ENCODE measurements at places on chromosomes 3 and 15. TPM values are rescaled to one million over a fixed set of nuclear protein-coding genes. Genes with fewer than 3 reads are reported as not detected.

Gene ITGB5
- 0.34 TPM for total RNA-seq

DNA sequence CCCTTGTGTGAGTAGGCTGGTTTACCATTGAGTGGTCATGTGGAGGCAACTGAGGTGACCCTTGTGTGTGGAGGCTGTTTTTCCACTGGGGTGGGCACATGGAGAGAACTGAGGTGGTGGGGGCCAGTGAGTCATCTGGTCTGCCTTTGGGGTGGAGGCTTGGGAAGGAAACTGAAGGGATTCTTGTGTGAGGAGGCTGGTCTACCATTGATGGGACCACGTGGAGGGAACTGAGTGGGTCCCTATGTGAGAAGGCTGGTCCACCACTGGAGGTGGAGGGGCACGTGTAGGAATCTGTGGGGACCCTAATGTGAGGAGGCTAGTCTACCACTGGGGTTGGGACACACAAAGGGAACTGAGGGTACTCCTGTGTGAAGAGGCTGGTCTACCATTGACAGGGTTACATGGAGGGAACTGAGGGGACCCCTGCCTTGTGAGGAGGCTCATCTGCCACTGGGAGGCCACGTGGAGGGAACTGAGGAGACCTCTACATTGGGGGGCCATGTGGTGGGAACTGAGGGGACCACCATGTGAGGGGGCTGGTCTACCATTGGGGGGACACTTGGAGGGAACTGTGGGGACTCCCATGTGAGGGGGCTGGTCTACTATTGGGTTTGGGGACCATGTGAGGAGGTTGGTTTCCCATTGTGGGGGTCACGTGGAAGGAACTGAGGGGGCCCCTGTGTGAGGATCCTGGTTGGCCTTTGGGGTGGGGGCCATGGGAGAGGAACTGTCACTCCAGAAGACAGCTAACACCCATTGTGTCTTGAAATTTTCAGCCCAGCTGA, 164.5 kb downstream of the WNT7A start:
- H3K4me3 ChIP-seq = no peak overlapping the region
- peaks cover 3% of the 10 kb centered on the region for H3K27me3 ChIP-seq
- H3K27ac ChIP-seq = no peak overlapping the region
- DNase-seq = no peak
- no peaks in the 10 kb centered on the region for H3K4me1 ChIP-seq
- peaks cover 3% of the 10 kb centered on the region for H3K36me3 ChIP-seq

DNA sequence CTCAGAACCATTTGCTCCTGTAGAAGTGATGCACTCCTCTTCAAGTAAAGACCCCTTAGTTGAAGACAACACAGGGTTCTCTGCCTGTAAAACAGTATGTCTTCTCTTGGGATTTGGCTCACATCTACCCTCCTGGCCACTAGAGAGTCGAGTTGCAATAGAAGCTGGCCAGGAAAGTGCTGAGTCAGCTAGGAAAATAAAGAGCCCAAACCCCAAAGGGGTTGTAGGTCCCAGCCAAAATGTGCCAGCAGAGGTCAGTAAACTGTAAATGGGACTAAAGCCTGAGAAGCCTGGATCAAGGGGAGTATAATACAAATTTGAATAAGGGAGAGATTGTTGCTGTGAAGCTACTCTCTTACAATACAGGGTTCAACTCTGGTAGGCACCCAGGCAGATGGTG, 37.2 kb upstream of the THBS1 start:
- H3K27ac ChIP-seq = no peak overlapping the region
- DNase-seq = no peak
- peaks cover 3% of the 10 kb centered on the region for H3K4me1 ChIP-seq
- H3K4me3 ChIP-seq = no peak overlapping the region

DNA sequence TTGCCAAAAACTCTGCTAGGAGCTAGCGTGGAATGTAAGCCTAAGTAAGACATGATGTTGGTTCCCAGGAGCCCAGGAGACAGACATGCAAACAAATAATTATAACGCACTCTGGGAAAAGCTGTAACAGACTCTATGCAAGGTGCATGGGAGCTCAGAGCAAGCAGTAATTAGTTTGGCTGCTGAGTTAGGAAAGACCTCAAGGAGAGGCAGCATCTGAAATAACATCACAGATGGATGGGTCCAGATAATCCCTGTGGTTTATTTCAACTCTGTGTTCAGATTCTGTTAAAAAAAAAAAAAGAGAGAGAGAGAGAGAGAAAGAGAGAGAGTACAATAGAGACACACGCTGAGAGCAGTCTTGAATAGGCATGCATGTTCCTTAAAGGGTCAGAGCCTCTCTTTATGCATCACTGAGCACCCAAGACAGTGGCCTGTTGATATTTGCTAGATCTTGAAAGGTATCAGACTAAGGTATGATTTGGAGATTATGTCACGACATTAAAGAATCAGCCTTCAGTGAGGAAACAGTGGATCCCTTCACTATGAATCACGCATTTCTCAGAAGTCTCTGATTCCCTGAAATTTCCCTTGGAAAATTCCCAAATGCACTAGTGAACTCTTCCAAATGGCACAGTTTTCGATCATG, 124.4 kb upstream of the LIPC start:
- no peak overlapping the region for H3K27ac ChIP-seq
- peaks cover 20% of the 10 kb centered on the region for H3K4me1 ChIP-seq
- no peaks in the 10 kb centered on the region for H3K27me3 ChIP-seq
- no peak for DNase-seq
